Calu3 (cell line): ENCODE measurements at places on chromosomes 12 and 14.

GRCh38 chr12:108525681-108526080 is 10.6 kb downstream of the FICD start:
- DNase-seq: no peak

DNA sequence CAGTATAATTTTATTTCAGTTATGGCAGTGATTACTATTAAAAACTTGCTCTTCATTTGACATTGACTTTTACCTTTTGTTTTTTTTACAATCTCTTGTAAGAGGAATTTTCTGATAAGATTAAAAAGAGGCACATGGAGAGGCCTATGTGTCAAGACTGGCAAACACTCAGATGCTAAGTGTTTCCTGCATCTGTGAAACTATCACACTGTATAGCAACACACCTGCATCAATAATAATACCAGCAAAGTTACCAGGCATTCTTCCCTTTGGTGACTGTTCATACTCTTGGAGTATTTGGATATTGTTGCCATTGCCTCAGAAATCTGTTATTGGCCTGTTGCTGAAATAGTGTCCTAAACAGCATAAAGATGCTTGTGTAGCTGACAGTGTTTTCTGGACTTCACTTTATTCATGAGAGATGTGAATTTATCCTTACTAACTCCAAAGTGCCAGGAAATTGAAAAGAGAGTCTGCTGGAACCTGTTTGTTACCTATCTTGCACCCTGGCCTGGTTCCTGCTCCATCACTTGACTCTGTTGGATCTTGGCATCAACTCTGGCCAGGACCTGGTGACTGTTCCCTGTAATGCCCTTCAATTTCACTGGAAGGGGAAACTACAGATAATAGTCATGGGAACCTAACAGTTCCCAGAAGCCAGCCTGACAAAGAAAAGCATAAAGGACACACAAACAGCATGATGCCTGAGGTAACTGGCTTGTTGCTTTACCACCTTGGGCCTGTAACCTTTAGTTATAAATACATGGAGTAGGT is 19.8 kb downstream of the SLC16A7 start:
- DNase-seq: no peak

DNA sequence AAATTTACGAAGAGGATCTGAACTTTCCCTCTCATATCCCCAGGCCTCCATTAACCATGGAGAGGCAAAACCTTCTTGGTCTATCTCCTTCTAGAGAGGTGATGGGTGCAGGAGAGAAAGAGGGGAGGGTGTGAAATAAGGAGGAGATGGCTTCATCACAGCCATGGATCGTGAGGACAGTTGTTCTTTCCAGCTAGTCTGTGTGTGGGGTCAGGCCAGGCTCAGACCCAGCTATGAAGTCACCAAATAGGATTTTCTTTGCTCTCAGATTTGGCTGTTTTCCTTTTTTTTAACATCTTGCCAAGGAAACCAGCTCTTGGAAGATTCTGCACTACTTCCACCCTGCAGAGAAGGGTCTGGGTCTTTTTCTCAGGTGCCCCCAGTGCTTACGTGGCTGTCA is 64.9 kb upstream of the FAM181A start:
- no peak for DNase-seq

- DNase-seq: peak; percentile 72
Observed at GRCh38 chr14:96204151-96205058, at the start of gene BDKRB2. BDKRB2 (plus strand) TSS chr14:96204839; CDS start chr14:96237108, 32,269 bp downstream.

DNA sequence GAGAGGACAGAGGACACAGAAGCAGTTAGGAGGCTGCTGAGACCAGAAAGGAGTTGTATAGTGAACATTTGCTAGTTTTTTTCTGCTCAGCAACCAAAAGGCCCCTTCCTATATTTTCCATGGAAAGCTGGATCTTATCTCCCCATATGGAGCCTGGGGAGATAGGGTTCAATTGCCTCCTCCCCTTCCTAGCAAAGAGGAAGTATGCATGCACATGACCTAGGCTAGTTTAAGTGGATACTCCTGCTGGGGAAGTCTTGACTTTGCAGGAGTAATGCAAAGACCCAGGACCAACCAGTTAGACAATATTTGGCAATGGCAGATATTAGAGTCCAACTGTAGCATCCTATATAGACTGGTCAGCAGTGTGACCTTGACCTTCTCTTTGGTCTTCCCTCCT is 15.1 kb downstream of the CHD8 start:
- no peak for DNase-seq

DNA sequence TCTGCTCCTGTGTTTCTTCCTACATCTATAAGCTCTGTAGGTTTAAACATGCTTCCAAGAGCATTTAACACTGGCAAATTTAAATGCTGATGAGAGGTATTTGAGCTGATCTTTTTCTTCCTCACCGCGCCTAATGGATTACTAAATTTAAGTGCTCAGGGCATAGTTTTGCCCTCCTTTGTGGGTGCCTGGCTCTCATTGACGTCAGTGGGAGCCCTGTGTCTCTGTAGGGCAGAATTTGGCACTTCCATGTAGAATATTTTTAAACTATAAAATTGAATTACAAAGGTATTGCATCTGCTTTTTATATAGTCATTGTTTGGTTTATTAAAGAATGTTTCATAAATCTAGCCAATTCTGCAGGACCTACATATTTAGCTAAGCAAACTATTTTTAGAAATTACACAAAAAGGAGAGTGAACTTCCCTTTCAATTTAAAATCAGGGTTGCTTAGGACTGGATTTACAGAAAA is 444.8 kb downstream of the AEBP2 start:
- no peak for DNase-seq

DNA sequence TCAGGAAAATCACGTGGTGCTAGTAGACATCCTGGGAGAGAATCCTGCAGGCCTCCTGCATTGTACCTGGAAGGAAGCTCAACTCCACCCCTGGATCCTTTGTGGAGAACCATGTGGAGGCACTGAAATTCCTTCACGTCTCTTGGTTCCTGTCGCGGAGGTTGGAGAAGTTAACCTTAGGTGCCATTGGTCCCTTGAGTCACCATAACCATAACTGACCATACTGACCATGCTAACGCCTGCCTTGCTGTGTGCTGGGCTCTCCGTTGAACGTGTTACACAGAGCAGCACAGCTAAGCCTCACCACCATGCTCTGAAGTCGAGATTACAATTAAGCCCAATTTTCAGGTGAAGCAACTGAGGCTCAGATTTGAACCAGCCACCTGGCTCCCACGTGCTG is 18.6 kb downstream of the C14orf132 start:
- DNase-seq: no peak

DNA sequence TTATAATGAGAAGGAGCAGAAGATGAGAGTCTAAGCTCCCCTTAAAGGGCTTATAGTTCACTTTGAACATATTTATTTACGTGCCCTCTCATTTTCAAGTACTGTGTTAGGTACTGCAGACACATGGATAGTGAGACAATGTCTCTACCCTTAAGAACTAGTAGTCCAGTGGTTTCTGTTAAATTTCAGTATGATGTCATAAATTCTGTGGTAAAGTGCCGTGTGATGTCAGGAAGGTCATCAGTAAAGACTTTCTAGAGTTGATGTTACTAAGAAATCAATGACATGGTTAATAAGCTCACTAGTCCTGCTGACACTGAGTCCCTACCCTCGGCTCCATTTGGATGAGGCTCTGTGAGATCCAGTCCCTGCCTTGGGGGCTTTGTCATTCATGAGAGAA is 475.6 kb downstream of the ZFP36L1 start:
- DNase-seq: no peak

DNA sequence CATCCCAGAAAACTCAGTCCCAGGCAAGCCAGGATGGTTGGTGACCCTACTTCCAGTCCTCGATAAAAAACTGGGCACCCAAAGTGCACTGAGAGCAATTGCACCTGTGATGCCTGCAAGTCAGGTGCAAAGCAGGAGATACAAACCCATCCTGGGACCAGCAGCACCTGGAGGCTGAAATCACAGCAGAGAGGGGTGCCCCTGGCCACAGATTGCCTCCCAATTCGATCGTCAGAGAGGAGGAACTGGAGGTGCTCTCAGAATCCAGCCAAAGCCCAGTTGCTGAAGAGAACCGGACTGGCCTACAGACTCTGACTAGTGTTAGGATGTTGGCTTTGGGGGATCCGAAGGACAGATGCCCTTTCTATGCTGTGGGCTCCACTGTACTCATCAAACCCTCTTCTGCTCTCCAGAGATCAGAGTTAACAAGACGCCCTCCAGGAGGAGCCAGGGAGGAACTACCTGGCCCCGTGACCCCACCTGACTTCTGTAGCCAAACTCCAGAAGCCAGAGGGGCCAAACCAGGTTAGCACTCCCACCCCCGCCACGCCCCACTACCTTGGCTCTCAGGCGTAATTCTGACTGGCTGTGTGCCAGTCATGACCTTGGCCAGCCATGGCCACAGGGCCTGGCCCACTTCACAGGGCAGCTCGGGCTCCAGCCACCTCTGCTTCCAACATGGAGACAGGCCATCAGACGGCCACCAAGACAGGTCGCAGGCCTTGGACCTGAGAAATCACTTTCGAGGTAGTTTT is 284.5 kb upstream of the RTL1 start:
- no peak for DNase-seq

DNA sequence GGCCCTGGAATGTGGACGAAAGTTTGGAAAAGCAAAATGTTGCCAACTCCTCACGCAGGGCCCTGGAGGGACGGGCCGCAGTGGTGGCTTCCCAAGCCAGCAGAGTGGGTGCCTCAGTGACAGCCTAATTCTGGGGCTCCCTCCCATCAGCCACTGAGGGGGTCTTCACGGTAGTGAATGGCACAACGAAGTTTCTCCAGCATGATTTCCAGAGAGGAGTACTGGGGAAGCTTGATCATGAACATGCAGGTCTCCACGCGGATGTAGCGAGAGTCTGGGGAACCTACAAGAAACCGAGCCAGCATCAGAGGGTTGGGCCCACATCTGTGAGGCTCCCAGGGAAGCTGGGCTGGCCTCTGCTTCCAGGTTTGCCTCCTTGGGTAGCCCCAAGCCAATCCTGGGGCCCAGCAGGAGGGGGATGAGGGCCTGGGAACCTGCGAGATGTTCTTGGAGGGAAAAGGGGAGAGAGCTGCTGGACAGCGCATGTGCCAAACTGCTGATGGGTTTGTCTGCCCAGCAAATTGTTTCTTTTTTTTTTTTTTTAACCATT is 37.0 kb downstream of the TRAFD1 start:
- DNase-seq: no peak

- DNase-seq: no peak
Observed at GRCh38 chr12:1647285-1647669, 18.2 kb downstream of the WNT5B start.

GRCh38 chr12:5307065-5307464 is 124.8 kb upstream of the NTF3 start:
- no peak for DNase-seq

- DNase-seq: no peak
Observed at GRCh38 chr12:117098024-117098360, 1.2 kb downstream of the TESC start.

DNA sequence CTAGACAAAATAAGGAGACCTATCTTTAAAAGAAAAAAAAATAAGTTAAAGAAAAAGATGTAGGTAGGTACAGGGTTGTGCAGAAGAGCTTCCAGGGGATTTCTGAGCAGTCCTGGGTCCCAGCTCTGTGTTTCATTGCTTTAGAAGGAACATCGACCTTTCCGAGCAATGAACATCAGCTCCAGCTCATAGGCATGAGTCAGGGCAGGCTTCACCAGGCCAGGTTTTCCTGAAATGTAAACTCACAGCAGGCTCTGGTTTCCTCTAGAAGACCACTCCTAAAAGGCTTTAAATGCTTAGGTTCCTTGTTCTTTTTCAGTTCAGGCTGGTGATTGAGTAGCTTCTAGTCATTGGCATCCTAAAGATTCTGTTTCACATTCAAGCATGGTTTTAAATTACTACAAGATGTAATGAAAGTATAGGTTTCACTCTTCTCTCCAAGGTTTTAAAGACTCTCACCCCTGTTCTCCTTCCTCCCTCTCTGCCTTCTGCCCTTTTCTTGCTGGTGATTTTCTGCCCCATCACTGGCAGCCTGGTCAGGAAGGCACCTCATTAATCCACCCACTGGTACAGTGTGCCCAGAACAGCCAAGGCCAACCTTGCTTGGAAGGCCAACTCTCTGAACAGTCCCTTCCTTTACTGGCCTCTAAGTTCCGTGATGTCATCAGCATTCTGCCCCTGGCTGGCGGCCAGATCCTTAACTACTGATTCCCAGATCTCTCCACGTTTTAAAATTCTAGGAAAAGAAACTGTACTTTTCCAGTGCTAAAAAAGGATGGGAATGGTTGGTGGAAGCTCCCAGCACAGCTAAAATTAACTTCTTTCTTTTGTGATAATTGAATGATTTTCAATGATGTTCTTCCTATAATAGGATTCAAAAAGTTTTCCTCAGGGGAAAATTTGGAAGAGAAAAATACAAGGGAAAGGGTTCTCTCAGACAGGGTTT is 109.4 kb upstream of the HIF1A start:
- DNase-seq: no peak

DNA sequence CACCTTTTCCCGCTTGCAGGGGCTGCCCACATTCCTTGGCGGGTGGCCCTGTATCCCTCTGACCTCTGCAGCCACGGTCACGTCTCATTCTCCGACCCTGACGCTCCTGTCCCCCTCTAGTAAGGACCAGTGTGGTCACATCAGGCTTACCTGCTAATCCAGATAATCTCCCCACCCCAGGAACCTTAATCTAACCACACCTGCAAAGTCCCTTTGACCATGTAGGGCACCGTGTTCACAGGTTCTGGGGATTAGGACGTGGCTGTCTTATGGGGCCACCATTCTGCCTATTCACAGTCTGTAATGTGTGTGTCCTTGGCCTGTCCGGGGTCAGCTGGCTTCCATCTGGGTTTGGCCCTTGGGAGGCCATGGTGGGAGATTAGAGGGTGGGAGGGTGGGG is 368.9 kb downstream of the AACS start:
- DNase-seq: no peak

DNA sequence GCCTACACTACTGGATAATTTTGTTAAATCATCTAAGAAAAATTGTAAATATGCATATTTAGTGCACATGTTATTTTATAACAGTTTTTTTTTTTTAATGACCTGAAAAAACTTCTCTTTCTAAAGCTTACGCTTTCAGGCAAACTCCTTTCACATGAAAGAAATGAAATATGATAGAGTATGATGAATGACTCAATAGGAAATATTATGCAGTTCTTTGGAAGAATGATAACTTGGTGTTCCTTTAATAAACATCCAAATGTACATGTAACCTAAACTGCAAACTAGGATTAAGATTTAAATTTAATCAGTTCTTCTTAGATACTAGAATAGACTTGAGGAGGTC is 136.6 kb downstream of the FGD4 start:
- no peak for DNase-seq

- DNase-seq: peak; percentile 65
Observed at GRCh38 chr12:19382111-19382526, 57.2 kb upstream of the AEBP2 start.

- peak; percentile 26 for DNase-seq
Observed at GRCh38 chr12:108939594-108939993, 59.7 kb downstream of the DAO start.
